ENCODE measurements at places on chromosomes 2 and 18. TPM values are rescaled to one million over a fixed set of nuclear protein-coding genes. Genes with fewer than 3 reads are reported as not detected.

DNA sequence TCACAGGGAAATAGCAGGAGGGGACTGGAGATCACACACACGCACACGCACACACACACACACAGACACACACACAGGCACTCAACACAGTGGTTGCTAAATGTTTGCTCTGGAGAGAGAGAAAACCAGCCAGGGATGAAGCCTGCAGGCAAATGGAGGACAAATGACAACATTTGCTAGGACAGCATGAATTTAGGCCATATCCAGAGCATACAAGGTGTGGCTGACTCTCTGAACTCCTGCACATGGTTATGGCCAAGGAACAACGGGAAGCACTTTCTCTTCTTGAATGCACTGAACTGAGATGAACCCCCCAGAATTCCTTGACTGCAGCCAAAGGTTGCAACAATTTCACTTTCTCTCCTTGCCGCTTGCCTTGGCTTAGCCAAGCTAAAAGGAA is 230.0 kb upstream of the RASGRP3 start:
- DNase-seq, result no peak
- H3K36me3 ChIP-seq, result no peaks in the 10 kb centered on the region
- no peak overlapping the region for H3K4me3 ChIP-seq
- peaks cover 6% of the 10 kb centered on the region for H3K27me3 ChIP-seq
- H3K27ac ChIP-seq, result no peak overlapping the region
- peaks cover 2% of the 10 kb centered on the region for H3K4me1 ChIP-seq

- peaks cover 3% of the 10 kb centered on the region for H3K4me1 ChIP-seq
- no peak for DNase-seq
- no peak overlapping the region for H3K27ac ChIP-seq
- no peaks in the 10 kb centered on the region for H3K36me3 ChIP-seq
- no peaks in the 10 kb centered on the region for H3K27me3 ChIP-seq
Observed at GRCh38 chr2:86518481-86518880, 44.8 kb downstream of the CHMP3 start.

DNA sequence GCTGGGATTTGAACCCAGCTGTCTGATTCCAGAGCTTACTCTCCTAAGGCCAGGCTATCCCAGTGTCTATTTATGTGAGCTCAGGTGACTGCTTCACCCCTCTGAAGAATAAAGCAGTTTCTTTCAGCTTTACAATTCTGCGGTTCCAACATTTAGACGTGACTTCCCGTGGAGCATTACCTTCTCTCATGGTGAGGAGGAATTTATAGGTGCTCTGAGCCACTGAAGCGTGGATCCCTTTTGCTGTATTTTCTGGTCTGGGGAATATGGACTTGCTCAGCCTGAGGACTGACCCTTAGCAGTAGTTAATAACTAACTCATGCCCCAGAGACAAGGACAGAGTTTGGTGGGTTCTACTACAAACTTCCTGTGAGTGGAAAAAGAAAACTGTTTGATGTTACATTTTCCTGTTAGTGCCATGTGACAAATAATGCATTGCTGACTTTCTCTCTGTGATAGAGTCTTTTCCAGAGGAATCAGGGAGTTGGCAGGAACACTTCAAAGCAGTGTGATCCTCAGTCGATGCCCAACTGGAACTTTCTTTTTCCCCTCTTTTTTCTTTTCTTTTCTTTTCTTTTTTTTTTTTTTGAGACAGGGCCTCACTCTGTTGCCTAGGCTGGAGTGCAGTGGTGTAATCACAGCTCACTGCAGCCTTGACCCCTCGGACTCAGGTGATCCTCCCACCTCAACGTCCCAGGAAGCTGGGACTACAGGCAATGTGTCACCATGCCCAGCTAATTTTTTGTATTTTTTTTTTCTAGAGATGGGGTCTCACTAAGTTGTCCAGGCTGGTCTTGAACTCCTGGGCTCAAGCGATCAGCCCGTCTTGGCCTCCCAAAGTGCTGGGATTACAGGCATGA is 21.9 kb downstream of the CASP10 start:
- DNase-seq, result no peak
- peaks cover 13% of the 10 kb centered on the region for H3K4me1 ChIP-seq
- H3K27ac ChIP-seq, result peak overlapping the region; percentile 43
- no peaks in the 10 kb centered on the region for H3K27me3 ChIP-seq

DNA sequence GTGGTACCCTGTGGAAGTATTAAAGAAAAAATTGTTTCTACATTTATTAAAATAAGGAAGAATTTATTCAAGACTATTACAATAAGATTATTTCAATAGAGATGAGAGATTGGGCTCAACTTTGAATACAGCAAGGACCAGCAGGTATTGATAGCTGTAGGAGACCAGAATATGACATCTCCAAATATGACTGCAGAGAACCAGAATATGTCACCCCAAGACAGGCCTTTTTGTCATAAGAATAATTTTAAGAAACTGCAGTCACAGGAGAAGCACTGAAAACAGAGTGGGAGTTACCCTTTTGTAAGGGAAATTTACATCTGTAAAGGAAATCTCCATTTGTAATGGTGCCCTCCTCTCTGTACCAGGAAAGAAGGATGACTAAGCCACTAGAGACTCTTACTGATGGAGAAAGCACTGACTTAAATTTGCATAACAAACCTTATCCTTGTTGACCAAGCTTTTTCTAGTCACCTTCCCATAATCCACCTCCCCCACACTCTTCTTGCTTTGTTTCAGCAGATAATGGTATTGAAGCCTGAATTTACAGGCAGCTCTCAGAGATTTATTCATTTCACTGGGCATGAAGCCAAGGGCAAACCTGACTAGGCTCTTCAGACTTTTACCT is 145.1 kb upstream of the RMP24 start:
- peaks cover 20% of the 10 kb centered on the region for H3K27me3 ChIP-seq
- no peak overlapping the region for H3K27ac ChIP-seq
- no peaks in the 10 kb centered on the region for H3K4me1 ChIP-seq
- no peak for DNase-seq
- no peak overlapping the region for H3K4me3 ChIP-seq
- H3K36me3 ChIP-seq, result peaks cover 2% of the 10 kb centered on the region

DNA sequence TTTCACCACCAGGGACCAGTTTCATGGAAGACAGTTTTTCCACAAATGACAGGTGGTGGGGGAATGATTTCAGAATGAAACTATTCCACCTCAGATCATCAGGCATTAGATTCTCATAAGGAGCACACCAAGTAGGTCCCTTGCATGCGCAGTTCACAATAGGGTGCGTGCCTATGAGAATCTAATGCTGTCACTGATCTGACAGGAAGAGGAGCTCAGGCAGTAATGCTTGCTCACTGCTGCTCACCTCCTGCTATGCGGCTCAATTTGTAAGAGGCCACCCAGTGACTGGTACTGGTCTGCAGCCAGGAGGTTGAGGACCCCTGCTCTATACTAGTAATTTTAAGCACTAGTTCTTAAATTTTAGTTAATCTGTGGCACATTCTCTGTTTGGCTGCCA is 107.8 kb downstream of the IKZF2 start:
- no peak overlapping the region for H3K4me3 ChIP-seq
- no peak overlapping the region for H3K27ac ChIP-seq
- DNase-seq, result no peak
- peaks cover 3% of the 10 kb centered on the region for H3K36me3 ChIP-seq
- no peaks in the 10 kb centered on the region for H3K27me3 ChIP-seq
- peaks cover under 1% of the 10 kb centered on the region for H3K4me1 ChIP-seq

- no peak overlapping the region for H3K4me3 ChIP-seq
- H3K36me3 ChIP-seq, result peaks cover 12% of the 10 kb centered on the region
- DNase-seq, result peak; percentile 25
- H3K27ac ChIP-seq, result no peak overlapping the region
- peaks cover 6% of the 10 kb centered on the region for H3K27me3 ChIP-seq
Observed at GRCh38 chr2:198127627-198128026, 323.2 kb downstream of the PLCL1 start.

DNA sequence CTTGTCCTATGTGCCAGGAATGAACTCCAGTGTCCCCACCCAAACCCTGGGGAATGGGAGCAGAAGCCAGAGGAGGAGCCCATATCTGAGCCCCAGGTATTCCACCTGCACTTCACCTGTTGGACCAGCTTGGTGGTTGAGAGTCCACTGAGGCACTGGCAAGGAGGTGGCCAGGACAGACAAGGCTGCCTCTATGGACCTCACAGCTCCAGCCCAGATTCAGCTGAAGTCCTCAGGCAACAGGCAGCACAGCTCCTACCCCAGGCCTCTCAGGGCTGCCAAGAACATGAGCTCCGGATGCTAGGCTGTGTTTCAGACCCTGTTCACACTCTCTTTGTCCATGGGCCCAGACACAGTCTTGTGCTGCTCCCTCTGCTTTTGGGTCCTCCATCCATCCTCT is 2.9 kb upstream of the IL1F10 start:
- no peak overlapping the region for H3K4me3 ChIP-seq
- no peaks in the 10 kb centered on the region for H3K4me1 ChIP-seq
- no peak overlapping the region for H3K27ac ChIP-seq
- no peak for DNase-seq

- DNase-seq, result no peak
- H3K4me1 ChIP-seq, result no peaks in the 10 kb centered on the region
- H3K27me3 ChIP-seq, result no peaks in the 10 kb centered on the region
- no peak overlapping the region for H3K4me3 ChIP-seq
Observed at GRCh38 chr2:56615760-56616159, 432.0 kb downstream of the CCDC85A start.

DNA sequence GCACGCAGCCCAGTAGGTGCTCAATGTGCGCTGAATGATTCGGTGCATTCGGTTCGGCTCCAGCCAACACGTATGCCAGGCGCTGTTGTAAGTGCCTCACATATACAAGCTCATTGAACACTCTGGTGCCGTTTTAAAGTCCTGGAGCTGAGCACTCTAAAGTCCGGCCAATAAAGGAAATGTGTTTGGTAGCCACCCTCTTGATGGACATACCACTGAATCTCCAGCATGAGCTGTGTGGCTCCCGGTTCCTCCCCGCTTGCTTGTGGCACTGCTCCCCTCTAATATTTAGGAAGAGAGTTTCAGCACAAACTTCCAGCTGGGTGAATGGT is 112.1 kb downstream of the MCFD2 start:
- H3K36me3 ChIP-seq, result peaks cover 5% of the 10 kb centered on the region
- no peak for DNase-seq
- no peak overlapping the region for H3K27ac ChIP-seq
- peaks cover 34% of the 10 kb centered on the region for H3K27me3 ChIP-seq
- no peak overlapping the region for H3K4me3 ChIP-seq

- no peak overlapping the region for H3K4me3 ChIP-seq
- no peaks in the 10 kb centered on the region for H3K36me3 ChIP-seq
- no peaks in the 10 kb centered on the region for H3K4me1 ChIP-seq
- no peak for DNase-seq
- H3K27me3 ChIP-seq, result peaks cover 64% of the 10 kb centered on the region
Observed at GRCh38 chr2:9252002-9252357, 45.4 kb downstream of the ASAP2 start.

- no peak overlapping the region for H3K4me3 ChIP-seq
- H3K27me3 ChIP-seq, result no peaks in the 10 kb centered on the region
- peaks cover under 1% of the 10 kb centered on the region for H3K36me3 ChIP-seq
- no peak overlapping the region for H3K27ac ChIP-seq
- peaks cover 6% of the 10 kb centered on the region for H3K4me1 ChIP-seq
- DNase-seq, result no peak
Observed at GRCh38 chr18:23313379-23313778, 139.7 kb upstream of the RIOK3 start.

- no peak for DNase-seq
- peaks cover 64% of the 10 kb centered on the region for H3K27me3 ChIP-seq
- H3K4me1 ChIP-seq, result no peaks in the 10 kb centered on the region
- H3K27ac ChIP-seq, result no peak overlapping the region
- no peaks in the 10 kb centered on the region for H3K36me3 ChIP-seq
Observed at GRCh38 chr2:3729786-3730185, 26.4 kb downstream of the DCDC2C start.

GRCh38 chr2:178860551-178860950 is 53.3 kb upstream of the TTN start:
- peaks cover 16% of the 10 kb centered on the region for H3K27me3 ChIP-seq
- H3K36me3 ChIP-seq, result peaks cover 4% of the 10 kb centered on the region
- H3K4me1 ChIP-seq, result no peaks in the 10 kb centered on the region
- H3K4me3 ChIP-seq, result no peak overlapping the region
- H3K27ac ChIP-seq, result no peak overlapping the region

GRCh38 chr2:219247678-219248642 is 2.7 kb downstream of the STK16 start:
- DNase-seq, result peak; percentile 54
- peaks cover 69% of the 10 kb centered on the region for H3K4me1 ChIP-seq
- H3K27ac ChIP-seq, result peak overlapping the region; percentile 98
- no peaks in the 10 kb centered on the region for H3K27me3 ChIP-seq
- H3K4me3 ChIP-seq, result peak overlapping the region; percentile 90
- peaks cover 6% of the 10 kb centered on the region for H3K36me3 ChIP-seq

- H3K4me1 ChIP-seq, result no peaks in the 10 kb centered on the region
- DNase-seq, result no peak
- H3K27me3 ChIP-seq, result peaks cover 9% of the 10 kb centered on the region
- no peak overlapping the region for H3K4me3 ChIP-seq
Observed at GRCh38 chr2:75138528-75138927, 60.8 kb downstream of the TACR1 start.

DNA sequence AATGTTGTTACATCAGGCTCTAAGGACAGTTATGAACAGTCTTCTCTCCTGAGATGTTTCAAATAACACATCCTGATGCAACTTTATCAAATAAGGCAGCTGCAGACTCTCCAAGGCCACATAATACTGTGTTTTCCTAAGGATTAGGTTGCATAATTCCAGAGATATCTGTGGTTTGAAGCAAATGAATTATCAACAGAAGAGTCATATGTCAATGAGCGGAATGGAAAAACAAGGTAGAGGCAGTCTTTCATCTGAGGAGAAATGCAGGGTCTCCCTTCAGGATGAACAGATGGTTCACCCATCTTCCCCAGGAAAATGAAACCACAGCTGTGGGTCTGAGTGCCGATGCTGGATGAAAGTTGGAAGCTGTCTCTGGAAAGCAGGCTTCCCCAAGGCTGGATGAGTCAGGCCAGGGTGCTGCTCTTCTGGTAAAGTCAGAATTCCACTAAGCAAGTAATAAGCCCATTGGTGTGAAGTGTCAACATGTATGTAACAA is 22.2 kb downstream of the LYG1 start:
- H3K27me3 ChIP-seq, result no peaks in the 10 kb centered on the region
- H3K27ac ChIP-seq, result no peak overlapping the region
- no peak overlapping the region for H3K4me3 ChIP-seq
- DNase-seq, result no peak
- no peaks in the 10 kb centered on the region for H3K4me1 ChIP-seq

GRCh38 chr2:227886149-227886548 is 14.7 kb downstream of the DAW1 start:
- DNase-seq, result no peak
- no peaks in the 10 kb centered on the region for H3K36me3 ChIP-seq
- no peak overlapping the region for H3K4me3 ChIP-seq
- peaks cover 12% of the 10 kb centered on the region for H3K4me1 ChIP-seq
- H3K27me3 ChIP-seq, result no peaks in the 10 kb centered on the region

GRCh38 chr18:55240978-55241377 is 281.7 kb upstream of the CCDC68 start:
- H3K4me1 ChIP-seq, result no peaks in the 10 kb centered on the region
- no peak for DNase-seq
- no peaks in the 10 kb centered on the region for H3K36me3 ChIP-seq
- H3K4me3 ChIP-seq, result no peak overlapping the region

Gene CCDC141
- total RNA-seq, result 22.8 TPM

Gene ARID5A
- total RNA-seq, result 139 TPM

Gene ZAP70
- total RNA-seq, result 439 TPM

Gene DNAJC10
- total RNA-seq, result 52.4 TPM

Gene FBLN7
- total RNA-seq, result 21.7 TPM

Gene SCYGR4
- total RNA-seq, result 0.99 TPM

Gene RIOK3
- 103 TPM for total RNA-seq

Gene LONRF2
- 0.12 TPM for total RNA-seq

Gene CRIM1
- 2.2 TPM for total RNA-seq

Gene SERPINE2
- 0.37 TPM for total RNA-seq

Gene AFF3
- 14.4 TPM for total RNA-seq

Gene DSC2
- total RNA-seq, result 0.05 TPM

All from T-helper 17 cell (primary cell).